ENCODE measurements at places on chromosomes 7 and 10.

DNA sequence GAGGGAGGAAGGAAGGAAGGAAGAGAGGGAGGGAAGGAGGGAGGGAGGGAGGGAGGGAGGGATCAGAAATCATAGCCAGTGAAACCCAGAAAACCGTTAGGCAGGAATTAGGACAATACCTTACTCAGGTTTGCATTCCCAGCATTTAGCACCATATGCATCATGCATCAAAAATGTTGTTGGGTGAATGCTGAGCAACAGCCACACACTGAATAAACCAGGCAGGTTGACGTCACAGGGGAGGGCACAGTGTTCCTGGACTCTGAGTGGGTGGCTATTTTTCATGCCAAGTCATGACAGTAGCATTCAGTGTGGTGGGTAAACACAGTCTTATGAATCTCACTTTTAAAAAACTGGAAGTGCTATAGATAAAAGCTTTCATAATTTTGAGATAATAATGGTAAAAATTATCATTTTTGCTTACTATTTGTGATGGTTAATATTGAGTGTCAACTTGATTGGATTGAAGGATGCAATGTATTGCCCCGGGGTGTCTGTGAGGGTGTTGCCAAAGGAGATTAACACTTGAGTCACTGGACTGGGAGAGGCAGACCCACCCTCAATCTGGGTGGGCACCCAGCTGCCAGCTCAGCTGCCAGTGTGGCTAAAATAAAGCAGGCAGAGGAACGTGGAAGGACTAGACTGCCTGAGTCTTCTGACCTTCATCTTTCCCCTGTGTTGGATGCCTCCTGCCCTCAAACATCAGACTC, 199.1 kb upstream of the PRKCQ start:
- no peak for DNase-seq

DNA sequence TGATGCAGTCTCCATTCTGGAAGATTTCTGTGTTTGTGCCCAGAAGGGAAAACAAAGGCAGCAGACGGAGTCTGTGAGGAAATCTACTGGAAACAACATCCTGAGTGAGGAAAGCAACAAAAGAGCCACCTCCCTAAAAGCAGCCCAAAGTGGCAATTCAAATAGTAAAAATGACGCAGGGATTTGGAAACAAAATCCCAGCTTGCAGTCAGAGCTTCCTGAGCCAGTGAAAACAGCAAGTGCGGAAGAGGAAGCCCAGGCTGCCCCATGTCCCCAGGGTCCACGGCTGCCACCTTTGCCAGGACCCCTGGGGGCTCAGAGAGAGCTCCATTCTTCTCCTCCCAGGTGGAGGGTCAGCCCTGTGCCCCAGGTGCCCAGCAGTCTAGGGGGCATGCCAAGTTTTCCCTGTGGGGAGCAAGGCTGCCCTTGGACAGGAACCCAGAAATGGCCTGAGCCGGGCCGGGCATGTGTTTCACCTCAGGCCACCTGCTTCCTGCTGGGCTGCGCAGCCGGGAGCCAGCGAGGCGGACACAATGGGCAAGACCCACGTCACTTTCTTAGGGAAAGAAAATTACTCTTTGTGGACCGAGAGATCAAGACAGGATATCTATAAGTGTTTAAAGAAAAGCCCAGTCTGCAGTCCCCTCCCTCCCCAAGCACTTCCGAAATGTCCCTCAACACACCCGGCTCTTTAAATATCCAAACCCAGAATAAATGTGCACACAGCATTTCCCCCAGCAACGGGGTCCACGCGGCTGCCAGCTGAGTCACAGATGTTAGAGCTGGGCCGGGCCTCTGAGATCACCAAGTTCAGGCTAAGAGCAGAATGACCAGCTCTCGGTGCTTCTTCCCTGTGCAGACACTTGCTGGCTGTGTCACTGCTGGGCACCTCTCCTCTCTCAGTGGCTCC, 231.1 kb downstream of the ARHGAP12 start:
- DNase-seq, result no peak

- DNase-seq, result no peak
Observed at GRCh38 chr7:95011146-95011928, 103.9 kb downstream of the PPP1R9A start.

DNA sequence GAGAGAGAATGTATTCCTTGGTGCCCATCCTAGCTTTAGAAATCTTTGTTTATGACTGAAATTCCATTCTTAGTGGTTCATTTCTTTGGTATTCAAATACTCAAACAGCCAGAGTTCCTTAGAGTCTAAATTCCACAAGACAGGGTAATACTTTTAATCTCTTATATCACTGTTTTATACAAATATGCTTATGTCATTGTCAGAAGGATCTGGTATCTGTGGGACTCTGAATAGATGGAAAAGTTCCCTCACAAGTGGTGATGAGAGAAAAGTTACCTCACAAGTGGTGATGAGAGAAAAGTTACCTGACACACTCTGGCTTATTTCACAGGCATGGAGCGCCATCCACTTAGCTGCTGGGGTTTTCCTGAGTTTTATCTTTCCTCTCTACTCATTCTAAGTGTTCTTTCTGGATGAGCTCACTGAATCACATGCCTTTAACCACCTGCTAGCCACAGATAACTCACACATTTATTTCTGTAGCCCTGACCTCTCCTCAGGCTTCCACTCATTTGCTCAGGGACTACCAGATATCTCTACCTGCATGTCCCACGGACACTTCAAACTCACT, 784.0 kb downstream of the SUGCT start:
- DNase-seq, result no peak

DNA sequence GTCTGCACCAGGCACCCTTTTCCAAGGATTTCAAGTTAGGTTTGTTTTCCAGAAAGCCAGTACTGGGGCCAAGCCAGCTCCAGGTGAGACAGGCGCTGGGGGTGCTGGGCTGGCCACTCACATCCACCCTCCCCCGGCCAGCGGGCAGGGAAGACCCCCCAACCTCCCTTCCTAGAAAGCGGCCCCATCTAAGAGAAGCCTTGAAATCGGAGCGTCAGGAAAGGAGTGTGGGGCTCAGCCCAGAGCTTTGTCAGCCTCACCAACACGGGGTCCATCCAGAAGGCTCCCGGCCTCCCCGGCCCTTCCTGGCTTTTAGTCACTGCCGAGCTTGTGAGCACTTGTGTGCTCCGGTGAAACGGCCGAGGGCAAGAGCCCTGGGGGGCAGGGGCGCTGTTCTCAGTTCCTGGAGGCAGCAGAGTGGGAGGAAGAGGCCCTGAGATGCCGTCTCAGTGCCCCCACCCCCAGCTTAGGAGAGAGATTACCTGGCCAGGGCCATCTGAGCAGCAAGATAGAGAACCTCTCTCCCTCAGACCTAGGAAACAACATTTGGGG, 39.6 kb downstream of the PDGFA start:
- no peak for DNase-seq

GRCh38 chr10:113410618-113411017, 142.2 kb upstream of the HABP2 start:
- DNase-seq, result no peak

- DNase-seq, result no peak
Observed at GRCh38 chr10:104922810-104923209, 281.7 kb downstream of the SORCS3 start.

- no peak for DNase-seq
Observed at GRCh38 chr7:28937619-28938018, 20.5 kb downstream of the TRIL start.

- no peak for DNase-seq
Observed at GRCh38 chr7:34362621-34363020, 295.4 kb upstream of the NPSR1 start.

DNA sequence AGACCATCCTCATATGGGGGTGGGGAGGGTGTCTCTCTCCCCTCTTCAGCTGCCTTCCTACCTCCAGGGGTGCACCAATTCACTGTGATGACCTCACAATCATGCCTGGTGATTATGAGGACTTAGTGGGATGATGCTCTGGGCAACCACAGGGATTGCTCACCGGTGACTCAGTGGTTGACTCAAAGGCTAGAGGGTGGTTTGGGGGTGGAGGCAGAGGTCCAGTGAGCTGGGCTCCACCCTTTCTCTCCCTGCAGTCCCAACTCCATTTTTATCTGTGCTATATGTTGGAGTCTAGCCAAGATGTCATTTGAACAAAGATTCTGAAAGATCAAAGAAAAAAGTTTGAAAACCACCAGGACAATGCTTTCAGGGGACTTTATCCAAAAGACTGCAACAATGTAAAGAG, 286.9 kb downstream of the KCNMA1 start:
- DNase-seq, result no peak

- no peak for DNase-seq
Observed at GRCh38 chr10:117541909-117542705, 439 bp upstream of the EMX2 start.

GRCh38 chr7:1675036-1675671, 5.1 kb downstream of the ELFN1 start:
- DNase-seq, result no peak

- no peak for DNase-seq
Observed at GRCh38 chr7:44391171-44391570, 65.8 kb upstream of the CAMK2B start.

DNA sequence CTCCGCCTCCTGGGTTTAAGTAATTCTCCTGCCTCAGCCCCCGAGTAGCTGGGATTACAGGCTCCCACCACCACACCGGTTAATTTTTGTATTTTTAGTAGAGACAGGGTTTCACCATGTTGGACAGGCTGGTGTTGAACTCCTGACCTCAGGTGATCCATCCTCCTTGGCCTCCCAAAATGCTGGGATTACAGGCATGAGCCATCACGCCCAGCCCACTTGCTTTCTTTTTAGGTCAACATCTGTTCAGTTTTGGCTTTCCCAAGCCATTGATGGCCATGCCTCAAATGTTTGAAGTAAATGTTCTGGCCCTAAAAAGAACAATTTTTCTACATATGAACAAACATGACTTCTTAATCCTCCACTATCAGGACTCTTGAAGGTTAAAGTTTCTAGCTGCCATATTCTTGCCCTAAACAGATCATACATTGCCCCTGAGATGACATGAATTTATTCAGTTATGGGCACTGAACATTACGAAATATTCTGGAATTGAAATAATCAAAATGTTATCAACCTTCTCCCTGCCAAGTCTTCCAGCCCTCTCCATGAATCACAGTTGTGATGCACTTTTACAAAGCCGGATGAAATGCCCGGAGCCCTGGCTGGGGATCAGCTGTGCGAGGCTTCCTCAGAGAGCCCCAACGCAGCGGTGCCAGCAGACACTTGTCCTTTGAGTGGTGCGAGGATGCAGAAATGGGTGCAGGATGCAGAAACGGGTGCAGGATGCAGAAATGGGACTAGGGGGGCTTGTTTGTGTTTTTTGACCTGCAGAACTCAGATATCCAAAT, 2.9 kb downstream of the MRLN start:
- no peak for DNase-seq

GRCh38 chr10:114322344-114322743, 82.0 kb downstream of the AFAP1L2 start:
- no peak for DNase-seq

DNA sequence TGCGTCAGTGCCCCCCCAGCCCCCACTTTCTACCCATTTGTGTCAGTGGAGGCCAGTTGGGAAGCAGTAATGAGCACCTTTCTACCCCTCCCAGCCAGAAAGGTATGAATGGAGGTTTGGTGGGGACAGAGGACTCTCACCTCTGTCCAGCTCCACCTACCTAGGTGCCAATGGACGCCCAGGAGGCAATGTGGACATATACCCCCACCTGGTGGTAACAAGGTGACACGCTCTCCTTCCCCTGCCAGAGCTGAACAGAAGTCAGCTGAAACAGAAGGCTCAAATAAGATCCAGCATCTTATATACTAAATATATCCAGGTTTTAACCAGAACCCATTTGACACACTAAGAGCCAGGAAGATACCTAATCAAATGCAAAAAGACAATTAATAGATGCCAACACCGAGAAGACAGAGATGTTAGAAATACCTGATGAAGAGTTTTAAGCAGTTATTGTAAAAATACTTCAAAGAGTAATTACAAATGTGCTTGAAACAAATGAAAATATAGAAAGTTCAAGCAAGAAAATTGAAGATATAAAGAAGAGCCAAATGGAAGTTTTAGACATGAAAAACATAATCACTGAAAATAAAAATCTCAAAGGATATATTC, 18.4 kb upstream of the SORCS3 start:
- DNase-seq, result no peak

DNA sequence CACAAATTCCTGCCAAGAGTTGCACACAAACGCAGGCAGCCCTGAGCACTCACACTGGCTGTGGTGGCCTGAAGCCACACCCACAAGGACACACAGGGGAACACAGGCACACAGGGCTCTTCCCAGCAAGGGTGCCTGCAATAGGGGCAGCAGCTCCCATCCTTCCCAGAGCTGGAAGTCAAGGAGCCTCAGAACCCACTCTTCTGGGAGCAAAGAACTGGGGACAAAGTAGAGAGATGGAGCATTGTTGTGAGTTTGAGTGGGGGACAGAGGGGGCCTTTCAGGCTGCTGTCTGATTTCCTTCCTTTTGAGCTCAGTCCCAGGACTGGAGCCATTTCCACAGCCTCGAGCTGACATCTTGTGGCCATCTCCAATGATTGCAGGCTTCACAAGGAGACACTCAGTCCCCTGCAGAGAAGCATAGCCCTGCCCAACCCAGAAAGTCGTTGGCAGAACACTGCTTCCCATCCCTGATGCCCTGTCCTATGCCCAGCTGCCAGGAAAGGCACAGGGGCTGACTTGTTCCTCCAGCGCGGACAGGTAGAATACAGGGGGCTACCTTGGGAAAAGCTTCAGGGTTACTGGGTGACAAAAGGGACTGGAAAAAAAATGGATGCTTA, 34.4 kb upstream of the SLF2 start:
- DNase-seq, result no peak

DNA sequence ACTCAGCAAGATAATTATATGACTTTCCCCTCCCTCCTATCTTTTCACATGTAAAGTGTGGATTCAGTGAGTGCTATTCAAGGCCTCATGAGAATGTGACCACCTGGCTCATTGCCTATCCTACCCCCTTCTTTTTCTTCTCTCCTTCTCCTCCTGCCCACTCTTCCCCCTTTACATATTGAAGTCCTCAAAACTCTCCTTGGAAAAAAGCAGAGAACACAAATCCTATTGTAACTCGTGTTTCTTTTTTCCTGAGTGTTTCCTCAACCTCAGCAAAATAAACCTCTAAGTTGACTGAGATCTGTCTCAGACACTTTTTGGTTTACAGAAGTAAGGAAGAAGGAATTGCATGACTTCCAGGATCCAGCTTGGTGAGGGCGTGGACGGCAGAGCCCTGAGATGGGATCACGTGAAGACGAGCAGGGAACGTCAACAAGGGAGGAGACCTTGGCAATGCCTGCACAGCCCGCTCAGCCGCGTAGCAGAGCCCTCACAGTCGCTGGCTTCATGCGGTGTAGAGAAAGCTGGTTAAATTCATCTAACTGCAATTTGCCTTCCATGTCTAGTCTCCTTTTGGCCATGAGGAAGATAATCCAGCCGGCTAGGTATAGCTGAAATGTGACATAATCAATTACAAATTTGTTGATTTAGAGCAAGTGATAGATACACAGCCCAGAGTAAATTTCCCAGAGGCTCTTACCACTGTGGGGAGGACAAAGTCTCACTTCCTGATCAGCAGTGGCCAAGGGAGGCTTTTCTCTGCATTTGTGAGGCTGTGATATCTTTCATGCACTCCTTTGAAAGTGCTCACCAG, 75.7 kb downstream of the LYZL2 start:
- DNase-seq, result no peak

All from GM12892 (cell line).